ENCODE measurements at places on chromosomes 6 and 20.

DNA sequence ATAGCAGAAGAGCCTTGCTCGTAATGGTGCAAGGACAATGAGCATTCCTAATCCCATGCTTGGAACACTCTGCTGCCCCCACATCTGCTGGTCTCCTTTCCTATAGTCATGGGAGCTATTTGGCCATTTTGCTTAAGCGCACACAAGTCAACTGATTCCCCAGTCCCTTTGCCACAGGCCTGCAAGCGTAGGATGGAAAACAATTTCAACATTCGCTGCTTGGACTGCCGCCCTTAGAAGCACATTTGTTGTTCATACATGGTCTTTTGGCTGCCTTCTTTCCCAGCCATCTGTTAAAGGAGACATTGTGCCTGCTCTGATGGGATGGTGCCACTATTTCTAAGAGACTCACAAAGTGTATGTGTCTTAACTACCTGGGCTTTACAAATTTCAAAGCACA, 96.9 kb downstream of the RFX6 start:
- no peak for DNase-seq

DNA sequence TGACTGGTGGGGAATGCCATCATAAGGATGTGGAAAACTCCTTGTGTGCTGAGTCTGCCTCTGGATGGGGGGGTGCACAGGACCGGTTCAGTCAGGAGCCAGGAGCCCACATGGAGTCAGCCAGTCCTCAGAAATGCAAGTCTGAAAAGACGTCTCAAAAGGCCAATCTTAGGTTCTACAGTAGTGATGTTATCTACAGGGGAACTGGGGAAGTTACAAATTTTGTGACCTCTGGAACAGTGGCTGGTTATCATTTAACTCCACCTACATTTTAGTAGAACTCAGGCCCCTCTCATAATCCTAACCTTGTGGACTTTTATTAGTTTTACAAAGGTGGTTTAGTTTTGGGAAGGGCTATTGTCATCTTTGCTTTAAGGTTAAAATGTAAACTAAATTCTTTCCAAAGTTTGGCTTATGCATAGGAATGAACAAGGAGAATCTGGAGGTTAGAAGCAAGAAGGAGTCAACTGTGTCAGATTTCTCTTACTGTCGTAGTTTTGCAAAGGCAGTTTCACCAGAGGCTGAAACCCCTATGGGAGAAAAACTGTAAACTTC, 13.7 kb upstream of the TBC1D22B start:
- no peak for DNase-seq

DNA sequence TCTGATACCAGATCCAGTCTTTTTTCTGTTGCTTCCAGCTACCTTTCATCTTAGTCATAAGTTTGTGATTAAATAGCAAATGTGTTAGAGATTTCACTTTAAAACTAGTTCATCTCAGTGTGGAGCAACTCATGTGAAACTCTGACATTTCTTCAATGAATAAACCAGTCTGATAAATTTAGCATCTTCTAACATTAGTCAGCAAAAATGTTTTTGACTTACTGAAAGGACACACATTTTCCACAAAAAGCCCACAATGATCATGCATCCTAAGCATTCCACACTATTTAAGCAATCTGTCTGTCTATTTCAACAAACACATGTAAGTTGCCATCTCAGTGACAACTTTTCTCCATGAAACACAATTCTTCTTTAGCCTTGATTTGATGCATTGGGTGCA, 222.2 kb upstream of the SLC35B3 start:
- DNase-seq: no peak

- DNase-seq: no peak
Measured at GRCh38 chr20:62409931-62410745, 3.1 kb upstream of the CABLES2 start.

- no peak for DNase-seq
Measured at GRCh38 chr20:20691477-20692235, 20.8 kb downstream of the RALGAPA2 start.

- DNase-seq: no peak
Measured at GRCh38 chr6:50742161-50742560, 28.8 kb downstream of the TFAP2D start.

- no peak for DNase-seq
Measured at GRCh38 chr6:16149305-16149704, 20.4 kb downstream of the MYLIP start.

DNA sequence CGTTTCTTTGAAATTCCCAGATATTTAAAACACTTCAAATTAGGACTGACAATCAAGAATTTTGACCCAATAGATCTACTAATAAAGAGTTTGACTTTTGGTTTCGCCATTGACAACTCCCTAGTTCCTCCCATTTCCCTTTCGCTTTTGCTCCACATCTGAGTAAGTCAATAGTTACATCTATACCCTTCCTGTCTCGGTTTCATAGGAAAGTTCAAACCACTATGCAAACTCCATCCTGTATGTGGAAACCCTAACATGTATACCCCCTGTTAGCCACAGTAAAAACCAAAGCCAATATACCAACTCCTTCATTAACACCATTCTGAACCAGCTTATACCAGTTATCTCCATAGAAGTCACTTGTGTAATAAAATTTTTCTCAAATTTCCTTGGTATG, 311.1 kb downstream of the MMUT start:
- no peak for DNase-seq

DNA sequence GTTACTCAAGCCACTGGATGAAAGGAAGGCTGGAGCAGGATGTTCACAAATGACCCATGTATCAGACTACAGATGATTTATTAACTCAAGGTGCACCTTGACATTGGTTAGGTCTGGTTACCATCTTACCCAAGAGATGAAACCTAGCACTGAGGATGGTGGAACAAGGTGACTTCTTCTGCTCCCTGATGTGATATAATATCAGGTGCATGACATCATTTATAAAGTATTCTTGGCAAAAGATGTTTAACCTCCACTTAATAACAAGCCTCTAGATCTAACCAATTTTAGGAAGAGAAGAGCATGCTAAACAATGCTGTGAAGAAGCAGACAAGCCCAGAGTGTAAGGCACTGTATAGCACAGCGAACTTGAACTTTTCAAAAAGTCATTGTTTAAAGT, 100.9 kb downstream of the FYN start:
- no peak for DNase-seq

DNA sequence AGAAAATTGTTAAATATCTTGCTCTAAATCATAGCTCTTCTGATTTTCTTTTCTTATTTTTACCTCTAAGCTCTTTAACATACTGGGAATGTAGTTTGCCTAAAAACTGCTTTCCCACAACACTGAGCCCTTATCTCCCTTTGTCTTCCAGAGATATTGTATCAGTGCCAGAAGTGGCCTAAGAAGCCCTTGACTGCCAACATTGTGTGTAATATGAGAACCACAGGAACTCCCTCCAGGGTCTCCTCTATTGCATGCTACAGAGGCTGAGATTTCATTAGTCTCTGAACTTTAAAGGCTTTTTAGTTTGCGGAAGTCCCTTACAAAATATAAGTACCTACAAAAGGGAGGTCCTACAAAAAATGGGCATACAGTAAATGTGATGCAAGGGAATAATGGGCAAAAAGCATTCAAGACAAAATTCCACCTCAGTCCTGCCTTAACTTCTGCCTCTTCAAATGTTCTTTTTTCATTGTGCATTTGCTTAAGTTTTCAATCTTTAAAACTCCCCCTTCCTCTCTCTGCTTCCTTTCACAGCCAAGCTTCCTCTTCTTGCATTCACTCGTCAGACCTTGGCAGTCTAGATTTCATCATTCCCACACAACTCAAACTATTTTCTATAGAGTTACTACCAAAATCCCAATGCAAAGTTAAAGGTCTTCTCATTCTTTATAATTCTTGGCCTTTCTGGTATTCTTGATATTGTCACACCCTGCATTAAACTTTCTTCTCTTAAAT, 76.5 kb downstream of the ADGRG6 start:
- no peak for DNase-seq

GRCh38 chr6:136077834-136078576, 172.1 kb downstream of the MTFR2 start:
- no peak for DNase-seq

GRCh38 chr20:51461306-51461705, 81.2 kb downstream of the NFATC2 start:
- no peak for DNase-seq

GRCh38 chr20:52295556-52295955, 104.0 kb upstream of the ZFP64 start:
- no peak for DNase-seq

DNA sequence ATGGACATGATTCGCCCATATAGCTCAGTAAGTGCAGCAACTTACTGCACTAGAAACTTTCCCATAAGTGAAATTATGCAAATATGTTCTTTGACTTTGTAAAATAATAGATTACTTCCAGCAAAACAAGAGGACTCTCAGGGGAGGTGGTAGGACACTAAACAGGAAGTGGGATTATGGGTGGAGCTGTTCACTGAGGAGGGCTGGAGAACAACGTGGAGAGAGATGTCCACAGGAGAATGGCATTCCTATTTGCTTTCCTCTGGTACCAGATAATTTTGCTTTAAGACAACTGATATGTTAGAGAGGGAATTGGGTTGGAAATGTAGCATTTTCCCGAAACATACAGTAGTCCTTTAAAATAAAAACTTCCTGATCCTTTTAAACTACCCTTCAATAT, 3.7 kb downstream of the TPD52L1 start:
- DNase-seq: no peak

DNA sequence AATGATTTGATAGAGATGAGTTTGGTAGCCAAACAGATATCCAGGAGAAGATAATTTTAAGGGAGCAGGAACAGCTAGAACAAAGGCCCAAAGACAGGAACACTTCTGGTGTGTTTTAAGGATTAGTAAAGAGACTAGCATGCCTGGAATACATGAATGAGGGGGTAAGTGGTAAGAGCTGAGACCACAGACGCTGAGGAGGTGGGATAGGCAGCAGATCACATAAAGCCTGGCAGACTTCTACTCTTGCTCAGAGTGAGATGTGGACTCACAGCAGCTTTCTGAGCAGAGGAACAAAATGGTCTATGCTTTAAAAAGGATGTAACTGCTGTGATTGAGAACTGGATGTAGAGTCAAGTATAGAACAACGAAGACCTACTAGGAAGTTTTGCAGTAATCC, 100.1 kb downstream of the EPHA7 start:
- no peak for DNase-seq

DNA sequence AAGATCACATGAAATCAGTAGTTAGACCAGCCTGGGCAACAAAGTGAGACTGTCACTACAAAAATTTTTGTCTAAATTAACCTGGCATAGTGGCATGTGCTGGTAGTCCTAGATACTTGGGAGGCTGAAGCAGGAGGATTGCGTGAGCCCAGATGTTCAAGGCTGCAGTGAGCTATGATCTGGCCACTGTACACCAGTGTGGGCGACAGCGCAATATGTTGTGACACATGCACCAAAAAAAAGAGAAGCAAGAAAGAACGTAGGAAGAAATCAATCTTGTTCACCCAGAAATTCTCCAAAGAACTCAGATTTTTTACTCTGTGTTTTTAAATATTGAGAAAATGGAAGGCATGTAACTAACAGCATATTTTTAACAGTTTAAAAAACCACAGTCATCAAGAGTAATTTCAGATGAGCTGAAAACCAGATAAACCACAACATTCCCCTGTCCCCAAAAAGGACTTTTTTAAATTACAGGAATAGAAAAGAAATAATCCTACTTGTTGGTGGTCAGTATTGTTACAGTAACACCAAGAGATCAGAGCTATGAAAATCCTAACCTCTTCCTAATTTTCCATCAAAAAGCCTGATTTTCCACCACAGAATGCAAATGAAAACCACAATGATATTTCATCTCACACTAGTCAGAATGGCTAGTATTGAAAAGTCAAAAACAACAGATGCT, 240.2 kb downstream of the KHDC1L start:
- DNase-seq: no peak
